ENCODE measurements at places on chromosomes 7 and 10.
A peak's percentile ranks its signal among the peaks of the same experiment; 100 is the strongest.

DNA sequence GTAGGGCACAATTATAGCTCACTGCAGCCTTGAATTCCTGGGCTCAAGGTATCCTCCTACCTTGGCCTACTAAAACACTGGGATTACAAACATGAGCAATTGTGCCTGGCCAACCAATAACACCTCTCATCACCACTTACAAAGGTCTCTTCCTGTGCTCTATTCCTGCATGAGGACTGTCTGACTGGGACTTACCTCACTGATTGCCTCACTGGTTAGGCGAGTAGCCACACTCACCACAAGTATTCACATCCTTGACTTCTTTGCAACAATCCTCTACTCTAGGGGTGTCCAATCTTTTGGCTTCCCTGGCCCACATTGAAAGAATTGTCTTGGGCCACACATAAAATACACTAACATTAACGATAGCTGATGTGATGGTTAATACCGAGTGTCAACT, 22.6 kb upstream of the PDIA4 start:
- no peak for DNase-seq

- no peak for DNase-seq
These were observed 84.4 kb upstream of the SHH start for GRCh38 chr7:155896531-155897263.

DNA sequence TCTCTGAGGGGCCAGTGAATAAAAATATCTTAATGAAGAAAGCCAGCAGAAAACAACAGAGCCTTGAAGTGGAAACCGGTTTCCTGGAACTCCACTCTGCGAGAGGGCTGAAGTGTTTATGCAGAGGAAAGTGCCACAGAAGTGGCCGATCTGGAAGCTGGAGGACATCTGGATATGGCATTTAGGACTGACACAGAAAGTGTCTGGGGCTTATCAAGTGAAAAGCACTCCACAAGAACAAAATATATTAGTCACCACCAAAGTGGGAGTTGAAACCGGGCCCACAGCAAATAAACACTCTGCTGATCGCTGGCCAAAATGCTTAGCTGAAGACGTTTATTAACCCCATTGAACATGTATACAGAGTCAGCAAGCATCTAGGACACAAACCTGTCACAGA, 7.8 kb downstream of the NOD1 start:
- DNase-seq: no peak

GRCh38 chr7:98879979-98880315, 1.6 kb downstream of the TRRAP start:
- DNase-seq: no peak

- DNase-seq: no peak
These were observed 25.2 kb downstream of the LIPK start for GRCh38 chr10:88731296-88731695.

DNA sequence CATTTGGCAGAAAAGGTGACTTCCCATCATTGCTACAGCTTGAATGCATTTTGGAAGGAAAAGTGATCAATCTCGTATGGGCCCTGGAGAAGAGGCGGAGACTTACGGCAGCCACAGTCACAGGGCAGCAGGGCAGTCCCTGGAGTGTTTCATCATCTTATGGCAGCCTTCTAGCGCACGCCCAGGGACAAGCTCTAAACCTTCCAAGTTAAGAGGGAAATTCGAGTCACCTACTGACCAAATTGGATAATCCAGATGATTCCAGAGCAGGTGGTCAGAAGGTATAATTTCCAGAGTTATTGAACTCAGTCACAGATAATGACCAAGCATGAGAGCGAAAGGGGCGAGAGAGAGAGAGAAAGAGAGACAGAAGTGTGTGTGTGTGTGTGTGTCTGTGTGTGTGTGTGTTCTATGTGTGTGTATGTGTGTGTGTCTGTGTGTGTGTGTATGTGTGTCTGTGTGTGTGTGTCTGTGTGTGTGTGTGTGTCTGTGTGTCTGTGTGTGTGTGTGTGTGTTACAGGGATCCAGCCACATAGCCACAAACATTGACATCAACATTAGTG, 123.7 kb upstream of the ADAM12 start:
- DNase-seq: no peak

GRCh38 chr10:7928536-7928935, 110.2 kb downstream of the TAF3 start:
- no peak for DNase-seq

DNA sequence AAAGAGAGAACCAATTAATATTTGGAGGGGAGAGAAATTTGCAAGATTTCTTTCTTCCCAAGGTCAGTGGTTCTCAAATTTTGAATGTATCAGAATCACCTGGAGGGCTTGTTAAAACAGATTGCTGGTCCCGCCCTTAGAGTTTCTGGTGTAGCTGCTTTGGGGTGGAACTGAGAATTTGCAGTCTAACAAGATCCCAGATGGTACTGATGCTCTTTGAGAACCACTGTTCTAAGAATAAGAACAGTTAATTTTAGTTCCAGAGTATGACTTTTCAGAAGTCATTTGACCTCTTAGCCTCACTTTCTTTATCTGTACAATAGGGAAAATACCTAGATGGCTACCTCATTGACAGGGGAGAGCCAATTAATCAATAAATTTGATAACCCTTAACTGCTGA, 161.6 kb downstream of the PRKG1 start:
- no peak for DNase-seq

- DNase-seq: no peak
These were observed 494.7 kb upstream of the PFKP start for GRCh38 chr10:2572611-2573010.

DNA sequence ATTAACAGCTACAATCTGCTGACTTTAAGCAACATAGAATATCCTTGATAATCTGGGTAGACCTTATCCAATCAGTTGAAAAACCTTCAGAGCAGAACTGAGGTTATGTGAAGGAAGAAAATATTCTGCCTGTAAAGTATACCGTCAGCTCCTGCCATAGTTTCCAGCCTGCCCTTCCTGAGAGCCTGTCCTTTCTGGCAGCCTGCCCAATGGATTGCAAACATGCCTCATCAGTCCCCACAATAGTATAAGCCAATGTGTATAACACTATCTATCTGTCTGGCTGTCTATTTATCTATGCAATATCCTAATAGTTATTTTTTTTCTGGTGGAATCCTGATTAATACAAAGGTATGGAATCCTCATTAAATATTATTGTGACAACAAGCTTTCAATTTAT, 489.2 kb upstream of the KCND2 start:
- no peak for DNase-seq

GRCh38 chr7:38070718-38071117, 107.3 kb upstream of the STARD3NL start:
- peak; percentile 6 for DNase-seq

DNA sequence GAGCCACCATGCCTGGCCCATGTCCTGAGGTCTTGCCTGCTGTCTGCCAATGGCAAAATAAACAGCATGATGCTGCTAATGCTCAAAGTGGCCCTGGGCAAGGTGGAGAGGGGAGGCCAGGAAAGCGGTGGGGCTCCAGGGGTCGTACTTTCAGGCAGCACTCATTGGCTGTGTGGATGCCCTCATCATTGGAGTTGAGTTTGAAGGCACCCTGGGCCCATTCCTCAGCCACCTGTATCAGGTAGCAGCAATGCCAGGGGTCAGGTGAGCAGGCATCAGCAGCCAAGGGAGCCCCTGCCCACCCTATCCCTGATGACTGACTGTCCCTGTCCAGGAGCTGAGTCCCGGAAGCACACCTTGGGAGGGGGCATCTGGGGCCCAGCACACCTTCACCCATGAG, 902.5 kb upstream of the ZNF722 start:
- DNase-seq: no peak

GRCh38 chr10:24722676-24723385, 856 bp downstream of the ARHGAP21 start:
- no peak for DNase-seq

GRCh38 chr10:70399177-70399576, 4.8 kb upstream of the EIF4EBP2 start:
- DNase-seq: no peak

DNA sequence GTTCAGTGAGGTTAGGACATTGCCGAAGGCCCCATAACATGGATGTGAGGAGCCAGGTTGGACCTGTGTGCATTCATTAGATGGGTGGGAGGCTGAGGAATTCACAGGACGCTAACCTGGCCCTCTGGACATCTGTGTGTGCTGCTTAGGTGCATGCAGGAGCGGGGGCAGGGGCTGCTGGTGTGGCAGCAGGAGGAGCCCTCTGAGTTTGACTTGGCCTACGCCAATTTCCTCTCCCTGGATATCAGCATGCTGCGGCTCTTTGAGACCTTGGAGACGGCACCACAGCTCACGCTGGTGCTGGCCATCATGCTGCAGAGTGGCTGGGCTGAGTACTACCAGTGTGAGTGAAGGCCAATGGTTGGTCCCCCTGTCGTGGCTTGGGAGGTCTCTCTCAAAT, 34.5 kb upstream of the MMD2 start:
- DNase-seq: no peak

DNA sequence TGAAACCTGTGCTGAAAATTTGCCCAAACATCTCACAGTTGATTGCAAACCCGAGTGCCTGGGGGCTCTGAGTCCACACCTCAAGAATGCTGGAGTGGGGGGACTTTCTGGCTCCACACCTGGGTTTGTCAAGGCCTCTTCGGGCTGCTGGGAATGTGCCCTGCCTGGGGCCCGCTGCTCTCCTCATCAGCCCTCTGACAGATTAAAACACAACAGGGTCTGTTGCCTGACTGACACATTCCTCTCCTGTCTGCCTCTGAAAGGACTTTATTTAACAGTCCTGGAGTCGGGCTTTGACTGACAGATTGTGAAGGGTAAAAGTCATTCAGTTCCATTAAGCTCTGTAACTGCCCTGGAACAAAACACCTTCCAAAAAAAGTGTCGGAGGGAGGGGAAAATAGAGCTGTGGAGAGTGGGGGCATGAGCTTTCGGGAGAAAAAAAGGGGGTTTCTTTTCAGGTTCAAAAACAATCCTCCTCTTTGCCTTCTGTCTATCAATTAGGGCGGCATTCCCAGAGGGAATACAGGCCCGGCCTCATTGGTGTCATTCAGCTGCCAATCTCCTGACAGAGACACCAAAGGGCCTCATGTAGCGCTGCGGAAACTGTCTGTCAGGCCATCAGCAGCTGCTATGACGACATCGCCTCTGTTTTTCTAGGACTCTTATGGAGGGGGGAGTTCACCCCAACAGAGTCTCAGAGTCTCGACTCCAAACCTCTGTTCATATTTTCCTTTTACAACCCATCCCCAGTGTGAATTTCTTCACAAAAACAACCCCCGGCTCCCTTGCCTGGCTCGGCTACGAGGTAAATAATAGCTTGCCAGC, 398.8 kb upstream of the NFE2L3 start:
- no peak for DNase-seq

DNA sequence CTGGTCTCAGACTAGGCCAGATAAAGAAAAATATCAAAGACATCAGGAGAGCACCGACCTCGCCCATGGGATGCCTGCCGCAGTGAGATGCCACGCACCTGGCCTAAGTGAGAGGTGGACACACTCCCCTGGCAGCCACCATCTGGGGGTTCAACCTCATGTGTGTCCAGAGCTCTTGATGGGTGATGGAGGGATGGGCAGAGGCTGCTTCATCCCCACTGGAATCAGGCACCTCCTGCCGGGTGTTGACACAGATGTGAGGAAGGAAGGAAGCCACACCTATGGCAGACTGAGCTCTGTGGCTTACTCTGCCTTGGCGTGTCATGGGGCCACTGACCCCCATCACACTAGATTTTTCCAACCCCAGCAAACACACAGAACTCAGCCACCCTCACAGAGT, 11.4 kb downstream of the ZNF488 start:
- no peak for DNase-seq

DNA sequence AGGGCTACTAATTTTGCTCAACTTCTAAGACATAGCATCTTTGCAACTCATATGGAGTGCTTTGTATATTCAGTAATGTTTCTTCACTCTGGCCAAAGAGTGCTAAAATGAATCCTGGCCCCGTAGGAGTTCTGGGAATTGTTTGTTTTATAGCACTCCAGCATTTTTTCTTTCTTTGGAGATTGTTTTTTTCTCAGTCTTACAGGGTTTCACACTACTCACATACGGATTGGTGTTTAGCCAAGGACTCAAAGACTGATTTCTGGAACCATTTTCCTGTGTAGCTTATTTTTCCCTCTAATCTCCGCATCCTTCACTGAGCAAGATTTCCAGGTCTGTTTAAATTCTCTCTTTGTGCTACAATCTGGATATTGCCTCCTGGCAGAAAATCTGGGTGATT, 6.4 kb downstream of the TAS2R41 start:
- DNase-seq: no peak

GRCh38 chr7:155310425-155311114, 12.9 kb downstream of the INSIG1 start:
- no peak for DNase-seq

DNA sequence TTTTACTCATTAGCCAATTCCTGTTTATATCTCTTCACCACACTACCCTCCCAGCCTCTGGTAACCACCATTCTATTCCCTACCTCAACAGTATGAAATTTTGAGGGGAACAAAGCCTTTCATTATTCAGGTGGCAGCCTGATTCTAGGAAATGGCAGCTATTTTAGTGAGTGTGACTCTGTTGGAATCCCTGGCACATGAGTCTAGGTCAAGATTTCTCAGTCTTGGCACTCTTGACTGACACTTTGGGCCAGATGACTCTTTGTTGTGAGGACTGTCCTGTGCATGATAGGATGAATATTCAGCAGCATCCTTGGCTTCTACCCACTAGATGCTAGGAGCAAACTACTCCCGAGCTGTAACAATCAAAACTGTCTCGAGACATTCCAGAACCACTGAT, 322.8 kb upstream of the PHYHIPL start:
- DNase-seq: no peak

DNA sequence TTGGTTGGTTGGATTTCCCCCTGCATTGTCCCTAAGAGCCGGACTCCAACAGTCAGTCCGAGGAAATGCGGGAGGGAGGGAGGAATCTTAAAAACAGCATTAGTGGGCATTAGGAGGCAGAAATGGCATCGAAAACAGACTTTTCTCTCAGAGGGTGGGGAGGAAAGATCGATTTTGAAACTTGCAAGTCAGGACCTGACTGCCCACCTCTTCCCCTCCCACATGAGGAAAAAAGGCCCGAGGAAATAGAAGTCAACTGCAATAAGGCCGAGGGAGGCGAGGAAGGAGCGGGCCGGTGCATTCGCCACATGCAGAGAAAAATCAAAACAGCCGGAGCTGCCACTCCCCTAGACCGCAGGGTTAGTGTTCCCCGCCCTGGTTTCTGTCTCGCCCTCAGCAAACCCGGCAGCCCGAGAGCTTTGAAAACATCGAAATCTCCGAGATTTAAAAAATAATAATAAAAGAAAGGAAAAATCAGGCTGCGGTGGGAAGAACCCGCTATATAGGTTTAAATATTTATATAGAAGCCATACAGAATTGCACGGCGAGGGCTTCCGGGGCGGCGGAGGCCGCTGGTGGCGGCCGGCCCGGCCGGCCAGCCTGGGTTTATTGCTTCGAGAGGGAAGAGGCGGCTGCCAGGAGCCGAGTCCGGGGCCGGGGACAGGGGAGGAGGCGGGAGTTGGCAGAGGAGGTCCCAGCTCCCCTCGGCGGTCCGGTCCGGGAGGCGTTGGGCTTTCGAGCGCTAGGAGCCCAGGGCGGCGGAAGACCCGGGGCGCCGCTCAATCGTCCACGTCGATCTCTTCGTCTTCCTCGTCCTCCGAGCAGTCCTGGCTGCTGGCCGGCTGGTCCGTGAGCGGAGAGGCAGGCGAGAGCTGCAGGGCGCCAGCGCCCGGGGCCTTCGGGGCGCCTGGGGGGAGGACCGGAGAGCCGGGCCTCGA, 2.5 kb downstream of the LBX1 start:
- DNase-seq: no peak
